Prostate gland (tissue), 2 donors: ENCODE measurements at places on chromosomes 7 and 10. TPM values are rescaled to one million over a fixed set of nuclear protein-coding genes. Genes with fewer than 3 reads are reported as not detected.

Gene EVX1
- total RNA-seq: 5.1 TPM

- no peak overlapping the region for H3K27ac ChIP-seq
- no peak for DNase-seq
These were observed 215.4 kb upstream of the LRGUK start for GRCh38 chr7:133911724-133912123.

DNA sequence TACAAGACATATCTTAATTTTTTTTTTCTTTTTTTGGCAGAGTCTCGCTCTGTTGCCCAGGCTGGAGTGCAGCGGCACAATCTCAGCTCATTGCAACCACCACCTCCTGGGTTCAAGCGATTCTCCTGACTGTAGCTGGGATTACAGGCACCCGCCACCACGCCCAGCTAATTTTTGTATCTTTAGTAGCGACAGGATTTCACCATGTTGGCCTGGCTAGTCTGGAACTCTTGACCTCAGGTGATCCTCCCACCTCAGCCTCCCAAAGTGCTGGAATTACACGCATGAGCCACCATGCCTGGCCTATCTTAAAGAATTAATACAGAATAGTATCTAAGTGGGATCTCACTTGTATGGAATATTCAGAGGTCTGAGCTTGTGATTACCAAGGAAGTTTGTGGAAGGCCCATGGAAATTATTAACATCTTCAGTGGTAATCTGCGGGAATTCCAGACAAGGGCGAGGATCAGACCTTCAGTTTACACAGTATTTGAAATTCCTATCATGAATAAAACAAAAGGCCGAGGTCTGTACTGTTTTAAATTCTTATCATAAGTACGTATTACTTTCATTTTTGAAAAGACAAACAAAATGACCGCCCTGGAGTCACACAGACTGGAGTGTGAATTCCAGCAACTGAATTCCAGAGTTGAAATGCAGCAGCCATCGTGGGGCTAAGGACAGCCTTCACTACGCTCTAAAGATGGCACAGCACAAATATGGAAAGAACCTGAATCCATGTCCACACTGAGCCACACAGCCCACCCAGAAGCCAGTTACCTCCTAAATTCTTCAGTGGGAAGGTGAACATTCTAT lies 16.7 kb downstream of the GPRIN2 start:
- no peak overlapping the region for H3K27ac ChIP-seq
- no peaks in the 10 kb centered on the region for H3K27me3 ChIP-seq
- no peaks in the 10 kb centered on the region for H3K36me3 ChIP-seq

- H3K36me3 ChIP-seq: no peaks in the 10 kb centered on the region
- no peak overlapping the region for H3K4me3 ChIP-seq
- no peaks in the 10 kb centered on the region for H3K4me1 ChIP-seq
- H3K27ac ChIP-seq: no peak overlapping the region
- no peaks in the 10 kb centered on the region for H3K27me3 ChIP-seq
These were observed 18.8 kb downstream of the TMEM196 start for GRCh38 chr7:19754521-19755116.

DNA sequence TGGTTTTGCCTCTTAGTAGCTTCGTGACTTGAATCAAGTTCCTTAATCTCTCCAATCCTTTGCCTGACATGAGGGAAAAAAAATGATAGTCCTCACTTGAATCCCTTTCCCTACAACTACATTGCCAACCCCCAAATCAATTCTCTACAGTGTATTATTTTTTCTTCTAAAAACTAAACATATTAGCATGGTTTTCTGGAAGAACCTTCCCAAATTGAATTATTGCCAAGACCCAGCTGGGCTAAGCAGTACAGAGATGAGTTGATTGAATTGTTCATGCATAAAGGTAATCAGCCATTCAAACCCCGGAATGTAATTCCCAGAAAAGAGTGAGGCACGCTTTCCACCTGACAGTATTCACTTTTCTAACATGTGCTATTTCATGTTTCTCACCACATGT lies 155.6 kb upstream of the AGR3 start:
- H3K27me3 ChIP-seq: no peaks in the 10 kb centered on the region
- no peaks in the 10 kb centered on the region for H3K36me3 ChIP-seq
- no peaks in the 10 kb centered on the region for H3K4me1 ChIP-seq
- H3K4me3 ChIP-seq: no peak overlapping the region

DNA sequence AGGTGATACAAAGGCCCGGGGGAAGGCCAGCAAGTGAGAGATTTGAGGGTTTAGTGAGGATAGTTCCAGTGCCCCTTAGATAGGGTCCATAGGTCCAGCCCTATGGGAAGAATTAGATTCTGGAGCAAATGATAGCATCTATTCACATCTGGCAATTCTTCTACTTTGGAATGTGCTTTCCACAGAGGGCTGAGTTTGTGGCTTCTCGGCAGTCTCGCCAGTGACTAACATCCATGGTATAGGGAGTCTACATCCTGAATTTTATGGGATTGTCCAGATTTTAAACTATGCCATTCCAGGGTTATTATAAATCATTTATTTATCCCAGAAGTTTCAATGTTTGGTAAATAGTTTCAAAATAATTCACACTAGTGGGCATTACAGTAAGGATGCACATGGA lies 207.3 kb upstream of the ADO start:
- H3K4me3 ChIP-seq: no peak overlapping the region
- no peaks in the 10 kb centered on the region for H3K36me3 ChIP-seq
- H3K27me3 ChIP-seq: no peaks in the 10 kb centered on the region
- no peak overlapping the region for H3K27ac ChIP-seq
- DNase-seq: no peak
- H3K4me1 ChIP-seq: no peaks in the 10 kb centered on the region

GRCh38 chr7:25868509-25868908 lies 283.5 kb upstream of the NFE2L3 start:
- H3K4me3 ChIP-seq: no peak overlapping the region
- no peak overlapping the region for H3K27ac ChIP-seq
- peaks cover 9% of the 10 kb centered on the region for H3K27me3 ChIP-seq
- H3K4me1 ChIP-seq: no peaks in the 10 kb centered on the region

DNA sequence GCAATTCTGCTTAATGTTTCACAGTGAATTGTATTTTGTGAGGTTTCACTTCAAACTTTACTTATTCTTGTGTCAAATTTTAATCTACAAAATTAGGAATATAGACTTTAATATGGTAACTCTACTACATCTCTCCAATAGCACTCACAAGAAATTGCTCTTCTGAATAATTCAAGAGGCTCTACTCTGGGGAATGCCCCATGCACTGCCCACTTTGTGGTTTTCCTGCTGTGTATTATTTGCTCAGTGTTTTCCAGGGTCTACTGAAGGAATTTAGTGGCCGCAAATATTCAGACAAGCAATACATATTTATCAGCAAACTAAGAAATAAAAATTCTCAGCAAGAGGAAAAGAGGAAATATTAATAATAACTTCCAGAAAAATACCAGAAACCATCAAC lies 611.4 kb downstream of the TNS3 start:
- no peak for DNase-seq
- H3K4me1 ChIP-seq: no peaks in the 10 kb centered on the region
- H3K27ac ChIP-seq: no peak overlapping the region
- H3K4me3 ChIP-seq: no peak overlapping the region
- no peaks in the 10 kb centered on the region for H3K36me3 ChIP-seq

DNA sequence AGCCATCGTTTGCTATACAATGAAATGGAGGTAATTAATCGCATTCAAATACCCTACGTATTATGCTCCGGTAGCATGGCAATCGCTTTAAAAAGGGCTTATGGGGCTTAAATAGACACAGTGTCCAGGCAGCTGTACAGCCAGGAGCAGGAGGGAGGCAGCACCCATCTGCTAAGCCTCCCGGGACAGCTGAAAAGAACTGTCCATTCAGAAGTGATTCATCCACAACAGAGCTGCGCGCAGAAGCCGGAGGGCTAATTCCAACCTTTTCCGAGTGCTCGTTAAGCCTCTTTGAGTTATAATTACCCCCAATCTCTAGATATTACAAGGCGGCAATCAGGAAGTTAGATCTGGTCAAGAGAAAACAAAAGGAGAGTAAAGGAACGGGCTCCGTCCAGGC lies 58.3 kb downstream of the DPYSL4 start:
- no peaks in the 10 kb centered on the region for H3K27me3 ChIP-seq
- H3K4me1 ChIP-seq: no peaks in the 10 kb centered on the region
- no peak overlapping the region for H3K4me3 ChIP-seq
- no peak for DNase-seq

- peak overlapping the region; percentile 94 for H3K27ac ChIP-seq
- no peaks in the 10 kb centered on the region for H3K4me1 ChIP-seq
- H3K36me3 ChIP-seq: no peaks in the 10 kb centered on the region
- peak overlapping the region; percentile 83 for H3K4me3 ChIP-seq
- no peaks in the 10 kb centered on the region for H3K27me3 ChIP-seq
These were observed 385 bp downstream of the SHLD2 start for GRCh38 chr10:87095236-87095945.

- no peak overlapping the region for H3K27ac ChIP-seq
- no peaks in the 10 kb centered on the region for H3K27me3 ChIP-seq
- H3K36me3 ChIP-seq: no peaks in the 10 kb centered on the region
- H3K4me3 ChIP-seq: no peak overlapping the region
These were observed 130.4 kb upstream of the BMPER start for GRCh38 chr7:33774762-33775523.

DNA sequence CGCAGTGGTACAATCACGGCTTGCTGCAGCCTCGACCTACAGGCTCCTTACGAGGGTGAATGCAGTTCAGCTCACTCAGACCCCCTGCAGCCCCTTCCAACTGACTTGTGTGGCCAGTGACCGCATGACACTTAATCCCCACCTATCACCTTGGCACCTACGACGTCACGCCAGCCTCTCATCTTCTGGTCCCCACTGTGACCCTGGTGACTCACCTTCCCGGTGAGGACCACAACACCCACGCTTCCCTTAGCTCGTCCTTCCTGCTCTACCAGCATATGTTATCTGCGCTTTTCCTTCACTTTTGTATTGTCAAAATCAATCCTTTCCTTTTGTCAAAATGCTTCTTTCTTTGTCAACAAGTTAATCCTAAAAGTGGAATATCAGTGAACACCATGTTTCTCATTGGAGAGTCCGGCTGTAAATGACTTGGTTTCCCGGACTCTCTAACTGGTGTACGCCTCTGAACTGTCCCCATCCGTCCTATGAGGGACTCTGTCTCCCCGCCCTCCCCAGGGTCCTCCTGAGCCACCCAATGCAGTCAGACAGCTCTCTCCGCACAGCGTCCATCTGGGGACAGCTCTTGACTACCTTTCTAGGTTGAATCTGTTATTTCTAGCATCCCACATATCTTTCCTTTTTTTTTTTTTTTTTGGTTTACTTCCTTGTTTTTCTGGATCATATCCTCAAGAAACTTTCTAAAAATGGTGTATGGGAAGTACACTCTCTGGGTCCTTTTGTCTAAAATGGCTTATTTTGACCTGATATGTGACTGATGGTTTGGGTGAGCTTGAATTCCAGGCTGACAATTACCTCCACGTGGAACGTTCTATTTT lies 37.3 kb downstream of the CFAP46 start:
- no peak for DNase-seq
- H3K36me3 ChIP-seq: no peaks in the 10 kb centered on the region
- H3K4me3 ChIP-seq: no peak overlapping the region
- H3K27ac ChIP-seq: no peak overlapping the region
- no peaks in the 10 kb centered on the region for H3K27me3 ChIP-seq

Gene OR2A42
- total RNA-seq: not detected

GRCh38 chr7:155638366-155638765 lies 6.1 kb upstream of the RBM33 start:
- no peaks in the 10 kb centered on the region for H3K27me3 ChIP-seq
- DNase-seq: no peak
- no peak overlapping the region for H3K4me3 ChIP-seq
- H3K4me1 ChIP-seq: no peaks in the 10 kb centered on the region
- H3K36me3 ChIP-seq: no peaks in the 10 kb centered on the region
- H3K27ac ChIP-seq: no peak overlapping the region

Gene UNCX
- not detected for total RNA-seq

DNA sequence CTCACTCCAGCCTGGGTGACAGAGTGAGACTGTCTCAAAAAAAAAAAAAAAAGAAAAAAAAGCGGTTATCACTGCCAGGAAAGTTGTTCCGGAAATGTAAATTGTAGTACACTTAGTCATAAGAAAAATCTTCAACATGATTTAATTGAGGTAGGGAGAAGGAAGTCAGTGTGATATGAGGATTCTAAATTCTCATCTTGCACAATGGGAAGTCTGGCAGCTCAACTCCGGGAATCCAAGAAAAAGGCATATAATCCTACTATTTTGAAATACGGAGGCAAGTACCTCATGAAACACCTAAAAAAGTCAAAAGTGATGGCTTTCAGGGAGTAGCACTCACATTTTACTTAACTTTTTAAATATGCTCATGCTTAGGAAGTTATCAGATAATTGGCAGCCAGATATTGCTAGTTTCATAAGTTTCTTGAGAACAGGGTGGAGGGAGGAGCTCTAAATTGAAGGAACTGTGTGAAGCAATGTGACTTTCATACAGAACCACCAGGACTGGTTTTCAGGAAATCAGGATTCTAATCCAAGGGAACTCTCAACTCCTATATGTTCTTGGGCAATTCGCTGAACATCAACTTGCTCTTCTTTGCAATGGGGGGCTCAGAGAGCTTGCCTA lies 2.7 kb upstream of the C7orf25 start:
- no peaks in the 10 kb centered on the region for H3K27me3 ChIP-seq
- no peak overlapping the region for H3K27ac ChIP-seq
- no peak for DNase-seq
- H3K4me3 ChIP-seq: no peak overlapping the region
- no peaks in the 10 kb centered on the region for H3K36me3 ChIP-seq

DNA sequence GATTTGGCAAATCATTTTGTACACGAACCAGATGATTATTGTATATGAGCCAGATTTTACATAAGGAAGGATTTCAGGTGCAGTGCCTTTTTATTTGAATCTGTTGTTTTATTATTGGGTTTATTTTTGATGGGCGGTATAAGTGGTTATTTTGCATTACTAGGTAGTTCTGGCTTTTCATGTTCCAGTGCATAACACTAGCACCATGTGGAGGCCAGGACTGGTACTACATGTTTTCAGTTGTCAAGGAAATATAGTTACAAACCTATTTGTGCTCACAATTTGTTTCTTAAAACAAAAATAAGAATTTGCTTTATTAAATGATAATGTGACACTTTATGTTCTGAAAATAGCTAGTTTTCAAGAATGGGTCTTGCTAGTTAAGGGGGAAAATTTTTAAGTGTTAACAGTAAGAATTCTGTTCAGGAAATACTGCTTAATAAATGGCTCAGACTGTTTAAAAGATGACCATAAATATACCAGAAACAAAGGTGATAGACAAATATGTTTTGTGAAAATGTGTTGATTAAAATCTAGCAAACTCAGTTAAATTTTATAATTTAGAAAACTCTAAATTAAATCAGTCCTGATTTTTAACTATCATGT lies 7.1 kb upstream of the SEMA3E start:
- no peaks in the 10 kb centered on the region for H3K27me3 ChIP-seq
- peak; percentile 24 for DNase-seq
- no peak overlapping the region for H3K4me3 ChIP-seq
- H3K4me1 ChIP-seq: no peaks in the 10 kb centered on the region

- no peaks in the 10 kb centered on the region for H3K4me1 ChIP-seq
- no peak overlapping the region for H3K4me3 ChIP-seq
- H3K36me3 ChIP-seq: no peaks in the 10 kb centered on the region
- H3K27ac ChIP-seq: no peak overlapping the region
- no peak for DNase-seq
These were observed 162.0 kb upstream of the MGMT start for GRCh38 chr10:129305046-129305445.
